ENCODE measurements at places on chromosomes 13 and 19.
A peak's percentile ranks its signal among the peaks of the same experiment; 100 is the strongest.

DNA sequence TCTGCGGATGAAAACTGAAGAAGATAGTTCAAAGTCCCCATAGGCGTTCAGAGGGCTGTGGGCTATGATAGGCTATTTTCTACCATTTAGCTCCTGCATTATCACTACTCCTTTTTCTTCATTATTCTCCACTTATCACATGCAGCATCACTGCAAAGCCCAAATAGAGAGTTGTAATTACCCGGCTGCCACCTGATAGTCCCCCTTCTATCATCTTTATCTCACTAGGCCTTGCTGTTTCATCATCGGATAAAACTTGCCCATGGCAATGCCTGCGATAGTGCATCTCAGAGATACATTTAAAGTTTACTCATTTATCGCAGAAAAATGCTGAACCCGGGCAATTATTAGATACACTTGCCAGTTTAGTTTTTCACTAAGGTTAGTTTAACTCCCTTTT is 82.9 kb upstream of the SOX21 start:
- no peak for DNase-seq

- DNase-seq: no peak
Observed at GRCh38 chr13:20053016-20053415, 94.5 kb downstream of the ZMYM2 start.

DNA sequence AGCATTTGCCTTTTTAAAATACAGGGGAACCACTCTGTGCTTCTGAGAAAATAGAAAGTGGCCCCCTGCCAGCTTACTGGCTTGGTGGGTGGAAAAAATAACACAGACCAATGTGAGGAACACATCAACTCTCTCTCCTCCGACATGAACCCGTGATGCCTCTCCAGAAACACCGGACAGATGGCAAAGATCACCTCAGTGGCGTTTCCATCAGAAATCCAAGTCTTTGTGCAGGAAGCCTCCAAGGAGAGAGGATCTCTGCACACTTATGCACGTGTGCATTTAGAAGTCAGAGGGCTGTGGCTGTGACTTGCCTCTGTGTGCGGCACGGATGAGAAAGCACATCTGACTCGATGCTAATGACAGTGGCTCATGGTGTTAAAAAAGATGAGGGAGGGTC is 112.3 kb upstream of the KLF12 start:
- DNase-seq: no peak

DNA sequence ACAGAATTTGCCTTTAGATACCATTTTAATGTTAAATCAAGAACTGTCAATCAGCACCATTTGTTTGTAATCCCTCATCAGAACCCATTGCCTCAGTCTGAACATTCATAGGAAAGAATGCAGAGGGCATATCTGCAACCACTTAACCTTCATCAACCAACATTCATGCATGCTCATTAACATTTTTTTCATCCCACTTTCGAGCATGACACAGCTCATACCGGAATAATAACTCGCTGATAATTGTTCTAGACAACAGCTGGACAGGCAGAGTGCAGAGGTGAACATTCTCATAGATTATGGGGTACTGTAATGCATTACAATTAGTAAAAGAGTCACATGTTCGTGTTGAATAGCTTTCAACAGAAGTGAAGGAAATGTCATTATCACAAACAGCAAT is 216.8 kb downstream of the DIAPH3 start:
- DNase-seq: no peak

GRCh38 chr13:76991796-76992547 is at the start of gene CLN5:
CLN5 (plus strand) TSS chr13:76992081; CDS start chr13:76992099, 18 bp downstream.
- DNase-seq: peak; percentile 81

DNA sequence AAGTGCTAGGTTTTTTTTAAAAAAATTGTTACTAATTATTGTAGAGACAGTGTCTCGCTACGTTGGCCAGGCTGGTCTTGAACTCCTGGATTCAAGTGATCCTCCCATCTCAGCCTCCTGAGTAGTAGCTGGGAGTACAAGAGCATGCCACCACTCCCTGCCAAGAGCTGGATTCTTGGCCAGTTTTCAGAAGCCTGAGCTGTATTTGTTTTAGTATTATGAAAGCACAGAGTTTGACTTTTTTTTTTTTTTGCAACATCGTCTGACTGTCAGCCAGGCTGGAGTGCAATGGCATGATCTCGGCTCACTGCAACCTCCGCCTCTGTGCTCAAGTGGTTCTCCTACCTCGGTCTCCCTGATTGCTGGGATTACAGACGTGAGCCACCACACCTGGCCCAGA is 7.0 kb downstream of the ARMC6 start:
- no peak for DNase-seq

DNA sequence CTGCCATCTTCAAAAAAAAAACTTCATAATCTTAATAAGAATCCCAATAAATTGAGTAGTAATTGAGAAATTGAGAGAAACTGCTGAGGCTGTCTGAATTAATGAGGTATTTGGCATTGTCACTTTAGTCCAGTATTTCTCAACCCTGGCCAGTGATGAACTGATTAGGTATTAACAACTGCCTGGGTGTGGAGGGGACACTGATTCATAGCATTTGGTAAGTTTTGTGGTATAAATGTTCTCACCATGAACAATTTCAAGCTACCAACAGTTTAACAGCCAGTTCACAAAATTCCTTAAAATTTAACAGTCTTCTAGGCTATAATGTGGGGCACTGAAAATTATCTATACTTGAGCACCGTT is 18.3 kb downstream of the GPC6 start:
- no peak for DNase-seq

DNA sequence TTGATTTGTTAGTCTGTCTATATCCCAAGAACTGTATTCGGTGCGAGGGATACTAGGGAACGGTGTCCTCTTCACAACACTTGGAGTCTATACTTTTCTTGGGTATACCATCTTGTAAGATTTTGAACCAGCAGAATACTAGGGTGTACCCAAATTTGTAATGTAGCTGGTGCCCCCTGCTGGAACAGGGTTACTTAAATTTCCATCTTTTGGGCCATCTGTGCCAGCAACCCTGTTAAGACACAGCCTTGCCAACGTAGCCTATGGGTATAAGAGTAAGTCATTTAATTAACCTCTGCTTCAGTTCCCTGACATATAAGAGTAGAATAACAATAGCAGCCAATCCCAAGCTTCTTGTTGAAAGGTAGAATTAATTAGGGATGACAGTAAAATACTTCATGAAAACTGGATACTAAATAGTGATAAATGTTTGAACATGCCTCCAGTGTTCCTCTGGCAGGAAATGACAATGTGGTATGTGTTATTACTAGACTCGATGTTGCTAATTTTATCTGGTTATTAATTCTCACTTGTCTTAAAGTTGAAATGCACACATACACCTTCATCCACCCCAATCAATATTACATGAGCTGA is 607.6 kb downstream of the FGF9 start:
- DNase-seq: no peak

- no peak for DNase-seq
Observed at GRCh38 chr19:10379880-10380312, 476 bp downstream of the TYK2 start.

GRCh38 chr19:16136185-16136999 is 7.1 kb upstream of the HSH2D start:
- DNase-seq: no peak

DNA sequence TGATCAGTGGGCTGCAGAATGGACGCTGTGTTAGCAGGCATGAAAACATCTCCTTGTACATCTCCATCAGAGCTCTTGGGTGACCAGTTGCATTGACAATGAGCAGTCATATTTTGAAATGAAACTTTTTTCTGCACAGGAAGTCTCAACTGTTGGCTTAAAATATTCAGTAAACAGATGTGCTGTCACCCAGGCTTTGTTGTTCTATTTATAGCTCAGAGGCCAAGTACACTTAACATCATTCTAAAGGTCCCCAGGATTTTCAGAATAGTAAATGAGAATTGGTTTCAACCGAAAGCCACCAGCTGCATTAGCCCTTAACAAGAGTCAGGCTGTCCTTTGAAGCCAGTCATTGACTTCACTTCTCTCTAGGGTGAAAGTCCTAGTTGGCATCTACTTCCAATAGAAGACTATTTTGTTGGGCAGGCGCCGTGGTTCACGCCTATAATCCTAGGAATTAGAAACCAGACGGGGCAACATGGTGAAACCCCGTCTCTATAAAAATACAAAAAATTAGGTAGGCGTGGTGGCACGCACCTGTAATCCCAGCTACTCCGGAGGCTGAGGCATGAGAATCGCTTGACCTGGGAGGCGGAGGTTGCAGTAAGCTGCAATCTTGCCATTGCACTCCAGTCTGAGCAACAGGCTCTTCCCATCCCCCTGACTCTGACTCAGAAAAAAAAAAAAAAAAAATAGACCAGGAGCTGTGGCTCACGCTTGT is 7.9 kb upstream of the PDE4A start:
- DNase-seq: no peak

GRCh38 chr19:11347546-11348039 is 1.3 kb downstream of the CCDC159 start:
- DNase-seq: no peak

- DNase-seq: no peak
Observed at GRCh38 chr13:63492604-63493003, 2077.0 kb upstream of the PCDH20 start.

GRCh38 chr19:15666883-15667282 is 6.0 kb upstream of the CYP4F12 start:
- DNase-seq: peak; percentile 45

GRCh38 chr19:54448040-54448773 is 792 bp upstream of the LENG8 start:
- peak; percentile 69 for DNase-seq

GRCh38 chr19:13899912-13900584 is 5.9 kb downstream of the BRME1 start:
- DNase-seq: no peak

GRCh38 chr19:6126335-6126974 is 9.0 kb upstream of the ACSBG2 start:
- peak; percentile 49 for DNase-seq

GRCh38 chr13:44135566-44135965 is 238.1 kb upstream of the SERP2 start:
- DNase-seq: no peak

DNA sequence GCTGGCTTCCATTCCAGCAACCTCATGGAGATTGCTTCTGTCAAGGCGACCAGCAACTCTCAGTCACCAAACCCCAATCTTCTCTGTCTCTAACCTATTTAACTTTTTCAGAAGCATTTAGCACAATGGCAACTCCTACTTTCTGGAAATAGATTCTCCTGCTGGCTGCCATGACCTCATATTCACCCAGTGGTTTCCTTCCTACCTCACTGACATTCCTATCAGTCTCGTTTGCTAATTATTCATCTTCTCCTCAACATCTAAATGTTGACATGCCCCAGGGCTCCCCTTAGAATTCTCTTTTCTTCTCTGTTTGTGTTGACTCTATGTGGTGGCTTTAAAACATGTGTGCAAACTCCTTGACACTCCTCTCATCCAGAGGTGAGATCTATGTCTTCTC is 106.7 kb downstream of the OLFM4 start:
- DNase-seq: no peak

- no peak for DNase-seq
Observed at GRCh38 chr13:109207622-109208021, 578.2 kb downstream of the MYO16 start.

- DNase-seq: no peak
Observed at GRCh38 chr13:53311561-53311960, 282.9 kb downstream of the OLFM4 start.
